ENCODE measurements at places on chromosomes 2 and 18.
A peak's percentile ranks its signal among the peaks of the same experiment; 100 is the strongest.

DNA sequence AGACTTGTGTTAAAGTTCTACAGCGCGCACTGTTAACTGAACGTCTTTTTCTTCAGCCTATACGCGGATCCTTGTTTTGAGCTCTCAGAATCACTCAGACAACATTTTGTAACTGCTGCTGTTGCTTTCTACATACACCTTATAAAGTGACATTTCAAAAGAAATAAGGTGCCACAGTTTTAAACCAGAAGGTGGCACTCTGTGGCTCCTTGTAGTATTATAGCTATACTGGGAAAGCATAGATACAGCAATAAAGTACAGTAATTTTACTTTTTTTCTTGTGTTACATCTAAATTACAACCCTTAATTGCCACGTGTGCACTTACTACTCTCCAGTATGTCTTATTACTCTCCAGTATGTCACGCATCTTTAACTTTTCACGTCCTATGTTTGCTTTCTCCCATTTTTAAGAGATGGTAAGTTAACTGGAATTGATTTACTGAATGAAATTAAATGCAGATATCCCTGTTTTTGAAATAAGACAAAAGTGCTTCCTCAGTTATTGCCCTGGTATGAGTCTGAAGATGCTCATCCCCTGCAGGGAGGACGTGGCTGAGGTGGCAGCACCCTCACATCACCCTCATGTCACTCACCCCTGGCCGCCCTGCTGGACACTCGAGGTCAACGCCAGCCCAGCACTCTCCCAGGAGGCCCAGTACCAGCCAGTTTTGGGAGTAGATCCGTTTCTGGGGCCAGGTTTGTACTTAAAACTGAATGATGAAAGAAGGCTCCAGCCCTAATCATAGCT is 37.8 kb downstream of the GORASP2 start:
- no peak for DNase-seq

DNA sequence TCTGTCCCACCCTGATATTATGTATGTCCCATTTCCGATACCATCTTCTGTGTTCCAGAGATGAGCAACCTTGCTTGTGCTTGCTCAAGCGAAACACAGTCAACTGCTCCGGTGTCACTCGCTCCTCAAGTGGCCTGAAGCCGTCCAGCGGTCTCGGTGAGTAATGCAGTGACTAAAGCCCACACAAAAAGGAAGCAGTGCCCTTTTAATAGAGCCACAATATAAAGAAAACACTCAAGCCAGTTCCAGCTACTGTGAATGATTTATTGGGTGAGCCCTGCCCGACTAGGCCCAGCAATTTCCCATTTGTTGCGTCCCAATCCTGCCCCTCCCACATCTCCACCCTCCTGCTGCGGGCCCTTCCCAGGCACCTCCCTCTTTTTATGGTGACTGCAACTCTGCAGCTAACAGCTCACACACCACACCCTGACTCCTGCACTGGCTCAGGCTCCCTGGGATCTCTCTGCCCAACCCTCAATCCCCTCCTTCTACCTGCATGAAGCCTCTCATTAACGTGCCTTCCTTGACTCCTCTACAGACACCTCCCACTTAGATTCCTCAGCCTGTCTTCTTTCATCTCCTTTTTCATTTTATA is 44.2 kb upstream of the DSC1 start:
- DNase-seq: no peak

- DNase-seq: no peak
Measured at GRCh38 chr18:40006634-40007033, 1948.4 kb upstream of the PIK3C3 start.

- no peak for DNase-seq
Measured at GRCh38 chr2:69100220-69100723, 87.3 kb downstream of the ANTXR1 start.

DNA sequence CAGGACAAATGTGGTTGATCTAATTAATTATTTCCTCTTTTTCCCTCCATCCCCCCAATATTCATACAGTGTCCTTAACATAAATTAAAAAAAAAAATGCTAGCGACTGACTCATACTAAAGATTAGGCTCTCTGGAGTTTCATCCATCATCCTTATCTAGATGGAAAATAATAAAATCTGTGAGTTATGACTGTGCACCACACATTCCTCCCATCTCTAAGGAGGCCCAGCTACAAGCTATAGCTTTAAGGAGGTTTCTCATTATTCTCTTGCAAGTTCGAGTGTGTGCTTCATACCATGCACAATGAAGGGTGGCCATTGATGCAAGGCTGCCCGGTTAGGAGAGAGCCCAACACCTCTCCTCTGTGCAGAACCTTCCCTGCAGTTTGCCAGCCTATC is 77.3 kb downstream of the XDH start:
- DNase-seq: no peak

- peak; percentile 84 for DNase-seq
Measured at GRCh38 chr2:234446404-234447076, 50.3 kb downstream of the ARL4C start.

DNA sequence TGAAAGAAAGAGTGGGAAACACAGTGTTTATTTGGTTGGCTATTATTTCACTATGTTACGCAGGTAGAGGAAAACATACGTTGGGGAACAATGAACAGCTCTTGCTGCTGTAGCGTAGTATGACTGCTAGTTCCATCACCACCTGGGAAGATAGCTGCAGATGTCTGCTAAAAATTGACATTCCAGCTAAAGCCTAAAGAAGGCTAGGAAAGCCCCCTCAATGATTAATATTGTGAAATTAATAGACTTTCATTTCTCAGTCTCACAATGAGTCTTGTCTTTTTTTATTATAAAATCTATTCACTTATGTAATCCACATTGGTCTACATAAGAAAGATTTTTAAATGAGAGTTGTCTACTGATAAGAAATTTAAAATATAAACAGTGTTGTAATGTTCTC is 165.7 kb downstream of the CPS1 start:
- DNase-seq: no peak

DNA sequence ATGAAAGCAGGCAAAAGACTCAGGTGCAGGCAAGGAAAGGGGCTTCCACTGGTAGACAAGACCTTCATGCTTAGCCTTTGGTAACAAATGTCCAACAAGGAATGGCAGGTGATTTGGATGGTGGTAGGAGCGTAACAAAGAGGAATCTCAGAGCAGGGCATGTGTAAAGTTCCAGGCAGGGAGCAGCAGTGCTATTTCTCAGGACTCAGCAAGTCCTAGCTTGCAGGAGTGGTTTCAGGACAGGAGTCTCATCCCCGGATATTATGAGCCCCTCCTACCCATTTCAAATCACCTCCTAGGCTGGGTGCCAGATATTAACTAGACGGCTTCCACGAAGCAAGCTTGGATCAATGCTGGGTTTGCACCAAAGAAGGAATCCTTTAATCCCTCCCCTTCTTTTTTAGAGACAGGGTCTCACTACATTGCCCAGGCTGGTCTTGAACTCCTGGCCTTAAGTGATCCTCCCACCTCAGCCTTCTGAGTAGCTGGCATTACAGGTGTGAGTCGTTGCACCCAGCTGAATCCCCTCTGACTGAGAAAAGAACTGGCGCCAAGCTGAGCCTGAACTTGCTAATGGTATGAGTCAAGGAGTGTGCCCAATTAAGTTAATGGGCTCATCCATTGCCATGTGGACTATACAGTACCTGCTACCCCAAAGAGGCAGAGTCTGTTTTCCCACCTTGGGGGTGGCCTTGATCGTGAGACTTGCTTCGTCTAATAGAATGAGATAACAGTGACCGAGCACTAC is 190.3 kb downstream of the ARL4C start:
- DNase-seq: no peak

DNA sequence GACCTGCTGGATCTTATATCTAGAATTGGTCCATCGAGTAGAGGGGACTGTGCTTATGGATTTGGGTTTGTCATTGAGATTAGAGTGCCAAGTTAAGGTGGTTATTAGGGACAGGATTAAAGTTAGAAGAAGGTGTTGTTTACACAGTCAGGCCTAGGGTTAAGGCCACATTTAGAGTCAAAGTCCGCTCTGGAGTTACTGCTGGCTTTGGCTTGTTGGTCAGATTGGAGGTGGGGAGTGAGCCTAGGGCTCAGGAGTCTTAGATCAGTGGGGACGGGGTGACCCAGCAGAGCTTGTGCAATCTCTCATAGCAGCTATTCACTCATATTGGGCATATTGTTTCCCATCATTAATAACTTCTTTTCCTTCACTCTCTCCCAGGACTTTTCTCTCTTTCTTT is 13.5 kb upstream of the EPAS1 start:
- DNase-seq: no peak

GRCh38 chr18:8097399-8097798 is 511.8 kb upstream of the RAB12 start:
- DNase-seq: no peak

GRCh38 chr2:28633204-28633603 is 118.4 kb upstream of the PPP1CB start:
- DNase-seq: no peak

DNA sequence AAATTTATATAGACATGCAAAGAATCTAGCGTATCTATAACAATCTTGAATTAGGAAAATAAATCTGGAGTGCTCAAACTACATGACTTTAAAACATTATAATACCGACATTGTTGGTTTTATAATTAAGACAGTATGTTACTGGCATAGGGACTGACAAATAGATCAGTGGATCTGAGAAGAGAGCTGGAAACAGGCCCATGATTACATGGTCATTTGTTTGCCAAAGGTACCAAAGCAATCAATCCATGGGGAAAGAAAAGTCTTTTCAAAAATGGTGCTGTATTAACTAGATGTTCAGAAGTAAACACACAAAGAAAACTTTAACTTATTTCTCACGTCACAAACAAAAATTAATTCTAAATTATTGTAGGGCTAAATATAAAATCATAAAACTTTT is 124.2 kb downstream of the BCL2L11 start:
- no peak for DNase-seq

Data from NK-92 treated with Interleukin-12 subunit alpha and Interleukin-12 subunit beta, amount 100 ng/mL, for 24 hours (cell line).